ENCODE measurements at places on chromosomes 6 and 20.
A peak's percentile ranks its signal among the peaks of the same experiment; 100 is the strongest.

DNA sequence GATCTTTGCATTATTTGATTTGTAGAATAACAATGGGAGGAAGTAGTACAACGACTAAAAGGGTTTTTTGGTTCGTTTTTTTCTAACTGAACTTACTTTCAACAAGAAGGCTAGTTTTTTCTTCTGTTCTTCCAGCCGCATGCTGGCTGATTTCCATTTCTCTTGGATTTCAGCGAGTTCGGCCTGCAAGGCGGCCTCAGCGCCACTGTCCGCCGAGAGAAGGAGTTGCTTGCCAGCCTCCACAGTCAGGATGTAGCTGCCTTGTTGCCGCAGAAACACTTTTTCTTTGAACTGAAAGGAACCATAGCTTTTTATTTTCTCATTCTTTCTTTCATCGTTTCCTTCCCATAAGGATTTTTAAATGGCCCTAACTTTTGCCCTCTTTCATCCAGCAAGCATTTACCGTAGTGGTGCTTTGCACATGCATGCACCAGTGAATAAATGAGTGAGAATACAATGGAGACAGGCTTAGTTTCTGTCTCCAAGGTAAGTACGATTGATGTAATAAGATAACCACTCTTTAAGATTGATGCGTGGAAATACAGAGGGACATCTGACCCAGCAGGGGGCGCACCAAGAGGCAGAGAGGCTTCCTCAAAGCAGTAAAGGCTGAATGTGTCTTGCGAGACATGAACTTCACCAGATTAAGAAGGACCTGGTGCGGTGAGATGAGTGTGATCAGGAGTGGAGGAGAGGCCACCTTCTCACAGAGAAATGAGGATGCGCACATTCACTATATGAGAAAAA lies 398.8 kb downstream of the ESR1 start:
- peak; percentile 10 for DNase-seq

DNA sequence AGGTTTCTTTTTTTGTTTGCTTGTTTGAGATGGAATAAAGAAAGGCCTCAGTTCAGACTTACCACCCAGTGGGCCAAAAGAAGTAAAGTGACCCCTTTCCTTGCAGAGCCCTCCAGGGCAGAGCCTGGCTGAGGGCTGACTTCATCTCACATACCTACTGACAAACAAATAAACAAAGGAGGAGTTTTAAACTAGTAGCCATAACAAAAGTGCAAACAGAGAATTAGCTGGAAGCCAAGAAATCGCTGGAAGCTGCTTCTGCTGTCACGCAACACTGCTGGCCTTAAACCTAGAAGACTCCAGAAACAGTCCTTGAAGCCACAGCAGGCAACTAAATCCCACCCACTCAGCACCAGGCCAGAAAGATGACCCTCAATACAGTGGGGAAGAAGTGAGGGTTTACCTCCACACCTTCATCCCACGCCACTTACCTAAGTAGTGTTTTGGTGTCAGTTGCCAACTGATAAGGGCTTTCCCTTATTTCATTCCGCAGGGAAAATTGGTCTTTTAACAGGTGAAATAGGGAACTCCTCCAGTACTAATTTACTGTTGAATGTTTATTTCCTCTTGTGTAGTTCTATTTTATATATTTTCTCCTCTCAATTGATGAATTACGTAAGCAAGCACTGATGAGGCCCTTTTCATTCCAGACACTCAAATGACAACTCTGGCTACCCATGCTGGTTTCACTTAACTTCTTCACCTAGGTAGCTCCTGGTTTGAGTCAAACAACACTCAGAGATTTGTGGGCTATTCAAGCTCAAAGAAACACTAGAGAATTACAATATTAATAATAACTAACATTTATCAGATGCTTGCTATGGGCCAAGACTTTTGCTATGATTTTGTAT lies 46.2 kb downstream of the EDN1 start:
- no peak for DNase-seq

DNA sequence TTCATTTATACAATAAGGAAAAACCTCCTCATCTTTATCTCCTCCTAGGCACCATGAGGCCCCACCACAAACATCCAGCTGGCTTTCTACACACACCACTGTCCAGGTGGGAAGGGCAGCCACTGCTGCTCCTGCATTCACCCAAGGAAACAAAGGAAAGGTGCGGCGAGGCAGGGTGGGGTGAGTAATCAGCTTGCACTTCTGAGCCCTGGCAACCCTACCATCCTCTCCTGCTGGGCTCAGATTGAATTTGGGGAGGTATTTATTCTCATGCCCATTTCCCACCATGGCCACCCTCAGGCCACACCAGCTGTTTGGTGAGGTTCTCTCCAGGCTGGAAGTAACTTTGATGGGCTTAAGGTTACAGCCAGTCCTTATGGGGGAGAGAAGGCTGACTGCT lies 31.2 kb upstream of the SPDEF start:
- no peak for DNase-seq

- no peak for DNase-seq
Measured at GRCh38 chr20:48751871-48752270, 75.9 kb downstream of the PREX1 start.

GRCh38 chr6:80098392-80098791 lies 8.1 kb upstream of the BCKDHB start:
- DNase-seq: no peak

DNA sequence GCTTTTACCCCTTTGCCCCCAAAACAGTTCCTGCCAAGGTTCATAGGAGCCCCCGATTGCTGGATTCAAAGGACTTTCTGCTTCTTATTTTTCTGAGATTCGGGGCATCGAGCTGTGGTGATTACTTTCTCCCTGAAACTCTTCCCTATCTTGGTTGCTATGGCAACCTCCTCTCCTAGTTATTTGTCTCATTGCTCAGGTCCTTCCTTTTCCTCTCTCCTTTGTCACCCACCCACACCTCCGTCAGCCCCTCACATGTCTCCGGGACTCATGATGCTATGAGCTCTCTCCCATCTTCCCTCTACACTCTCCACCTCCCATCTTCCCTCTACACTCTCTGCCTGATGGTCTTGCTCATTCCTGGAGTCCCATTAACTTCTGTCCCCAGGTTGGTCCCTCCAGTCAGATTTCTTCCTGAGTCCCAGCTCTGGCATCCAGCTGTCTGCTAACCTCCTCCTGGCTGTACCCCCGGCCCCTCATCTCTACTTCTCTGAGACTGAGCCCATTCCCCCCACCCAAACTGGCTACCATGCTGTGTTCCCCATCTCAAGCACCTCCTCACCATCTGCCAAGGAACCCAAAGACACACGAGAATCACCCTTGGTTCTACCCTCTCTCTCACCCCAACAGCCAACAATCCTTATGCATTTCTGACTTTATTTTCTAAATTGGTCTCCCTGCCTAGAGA lies 30.2 kb upstream of the NNAT start:
- DNase-seq: no peak

DNA sequence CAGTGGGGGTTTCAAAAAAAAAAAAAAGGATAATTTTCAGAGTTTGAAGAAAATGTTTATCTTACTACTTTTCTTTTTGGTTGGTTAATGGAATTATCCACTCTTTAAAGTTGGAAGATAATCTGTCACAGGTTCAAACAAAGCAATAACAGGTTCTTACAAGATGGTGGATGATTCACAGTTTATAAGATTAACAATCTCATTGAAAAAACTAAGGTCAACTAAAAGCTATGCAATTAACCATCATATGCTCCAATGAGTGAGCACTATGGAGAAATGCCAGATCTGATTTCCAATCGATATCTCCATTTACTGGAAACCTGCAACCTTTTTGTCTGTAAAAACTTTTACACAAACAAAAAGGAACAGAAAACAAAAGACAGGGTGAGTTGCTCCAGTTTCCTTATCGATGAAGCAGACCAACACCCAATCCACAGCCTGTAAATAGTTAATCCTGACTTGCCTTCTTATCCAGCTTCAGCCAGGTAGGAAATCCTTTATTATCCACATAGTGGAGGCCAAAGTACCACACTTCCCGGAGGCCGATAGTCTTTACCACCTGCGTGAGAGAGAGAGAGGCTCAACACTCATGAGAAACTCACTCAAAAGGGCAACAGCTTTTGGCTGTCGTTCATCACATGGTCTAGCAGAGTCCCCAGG lies 32.4 kb downstream of the EZR start:
- DNase-seq: no peak

GRCh38 chr6:14177413-14178082 lies 60.0 kb downstream of the CD83 start:
- no peak for DNase-seq

DNA sequence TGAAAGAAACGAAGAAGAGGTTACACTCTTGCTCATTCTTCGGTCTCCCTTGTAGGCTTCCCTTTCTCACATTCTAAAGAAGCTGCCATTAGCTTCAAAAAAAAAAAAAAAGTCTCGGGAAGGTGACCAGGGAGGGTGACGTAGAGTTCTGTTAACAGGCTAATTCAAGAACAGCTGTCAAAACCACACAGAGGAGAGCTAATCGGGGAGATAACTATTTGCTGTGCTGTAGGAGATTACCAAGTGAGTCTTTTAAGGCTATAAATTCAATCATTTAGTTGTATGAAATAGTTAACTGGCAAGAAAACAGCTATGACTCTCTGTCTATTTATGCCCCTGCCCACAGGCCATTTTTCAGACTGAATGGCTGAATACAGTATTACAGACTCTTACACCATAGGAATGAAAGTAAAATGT lies 256.8 kb downstream of the SYNE1 start:
- DNase-seq: no peak

- DNase-seq: no peak
Measured at GRCh38 chr6:119323478-119323877, 26.1 kb downstream of the MAN1A1 start.

GRCh38 chr20:60136645-60137401 lies 178.6 kb downstream of the CDH26 start:
- DNase-seq: no peak

DNA sequence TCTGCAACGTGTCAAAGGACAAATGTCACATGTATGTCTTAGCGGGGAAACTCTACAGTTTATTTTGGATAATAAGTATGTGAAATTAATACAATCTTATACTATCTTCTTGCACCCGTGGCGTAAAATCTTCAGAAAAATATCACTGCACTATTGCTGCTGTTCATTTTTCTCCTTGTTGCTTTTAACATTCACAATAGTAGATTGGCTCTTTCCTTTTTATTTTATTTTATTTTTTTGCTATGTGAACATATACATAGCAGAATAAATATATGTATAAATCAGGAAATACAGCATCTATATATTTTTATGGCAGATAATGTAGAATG lies 15.4 kb downstream of the GPR31 start:
- no peak for DNase-seq

GRCh38 chr20:4788314-4788713 lies 66.6 kb downstream of the PRND start:
- no peak for DNase-seq

DNA sequence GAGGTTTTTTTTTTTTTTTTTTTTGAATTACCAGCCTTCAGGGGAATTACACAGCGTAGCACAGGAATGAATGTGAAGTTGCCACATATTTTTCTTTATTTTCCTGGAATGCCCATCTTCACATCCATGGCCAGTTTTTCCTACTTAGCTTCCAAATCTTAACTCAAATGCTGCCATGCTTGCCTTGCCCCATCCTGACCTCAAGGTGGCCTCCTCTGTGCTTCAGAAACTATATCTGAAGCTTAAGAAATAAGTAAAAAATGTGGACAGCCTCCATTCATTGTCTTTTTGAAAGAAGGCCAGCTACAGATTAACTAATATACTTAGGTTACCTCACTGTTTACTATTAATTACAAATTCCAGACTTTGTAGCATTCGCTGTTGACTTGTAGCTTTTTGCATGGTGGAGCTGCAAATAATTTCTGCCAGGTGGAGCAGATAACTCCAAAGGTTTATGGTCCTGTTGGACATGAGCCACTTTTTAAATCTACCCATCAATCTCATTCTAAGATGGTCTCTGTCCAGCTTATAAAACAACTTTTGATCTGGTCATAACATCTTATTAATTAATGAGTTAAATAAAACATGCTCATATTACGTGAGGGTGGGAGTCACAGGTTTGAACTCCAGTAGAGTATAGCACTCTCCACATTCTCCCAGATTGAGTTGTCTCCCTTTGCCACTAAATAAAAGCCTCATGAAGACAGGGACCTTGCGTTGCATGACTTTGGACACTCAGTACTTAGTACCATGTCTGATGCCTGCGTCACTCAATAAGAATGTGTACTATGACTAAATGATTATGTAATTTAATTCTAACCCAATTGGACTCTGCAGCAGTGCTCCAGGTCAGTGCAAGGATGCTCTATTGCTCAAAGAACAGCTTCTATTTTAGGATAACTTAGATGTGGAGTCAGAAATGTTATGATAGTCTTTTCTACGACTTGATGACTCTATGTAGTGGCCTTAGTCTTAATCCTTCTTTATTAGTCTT lies 678.6 kb upstream of the CITED2 start:
- DNase-seq: no peak

DNA sequence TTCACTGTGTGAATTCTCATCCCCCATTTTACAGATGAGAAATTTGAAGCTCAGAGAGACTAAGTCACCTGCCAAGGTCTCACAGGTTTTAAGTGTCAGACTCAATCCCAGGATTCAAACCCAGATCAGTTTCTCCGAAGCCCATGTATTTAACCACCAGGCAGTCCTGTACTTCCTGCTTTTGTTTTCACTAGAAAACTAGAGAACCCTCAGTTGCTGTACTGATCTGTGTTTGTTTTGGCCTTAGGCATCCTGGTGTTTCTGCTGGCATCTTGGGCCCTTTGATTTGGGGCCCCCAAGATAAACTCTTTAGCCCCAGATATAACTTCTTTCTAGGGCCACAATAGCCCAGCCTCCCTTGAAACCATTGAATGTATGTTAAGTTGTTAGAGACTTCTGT lies 36.5 kb downstream of the PPP1R16B start:
- DNase-seq: no peak

GRCh38 chr6:70651326-70651905 lies 16.3 kb upstream of the SMAP1 start:
- no peak for DNase-seq

DNA sequence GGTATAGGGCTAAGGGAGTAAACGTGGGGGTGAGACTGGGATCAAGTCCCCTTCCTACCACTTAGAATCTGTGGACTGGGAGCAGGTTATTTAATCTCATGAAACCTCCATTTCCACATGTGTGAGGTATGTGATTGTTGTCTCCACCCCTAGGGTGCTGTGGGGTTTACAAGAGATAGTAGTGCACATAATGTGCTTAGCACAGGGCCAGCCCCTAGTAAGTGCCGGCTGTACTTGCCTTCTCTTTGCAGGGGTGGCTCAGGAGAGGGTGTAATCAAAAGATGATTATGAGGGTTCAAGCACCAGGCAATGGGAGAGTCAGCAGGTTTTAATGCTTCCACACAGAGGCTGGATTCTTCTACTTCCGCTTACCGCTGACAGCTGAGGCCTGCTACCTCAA lies 6.9 kb downstream of the NT5E start:
- no peak for DNase-seq

- DNase-seq: no peak
Measured at GRCh38 chr20:19734811-19735210, 23.2 kb upstream of the RIN2 start.

DNA sequence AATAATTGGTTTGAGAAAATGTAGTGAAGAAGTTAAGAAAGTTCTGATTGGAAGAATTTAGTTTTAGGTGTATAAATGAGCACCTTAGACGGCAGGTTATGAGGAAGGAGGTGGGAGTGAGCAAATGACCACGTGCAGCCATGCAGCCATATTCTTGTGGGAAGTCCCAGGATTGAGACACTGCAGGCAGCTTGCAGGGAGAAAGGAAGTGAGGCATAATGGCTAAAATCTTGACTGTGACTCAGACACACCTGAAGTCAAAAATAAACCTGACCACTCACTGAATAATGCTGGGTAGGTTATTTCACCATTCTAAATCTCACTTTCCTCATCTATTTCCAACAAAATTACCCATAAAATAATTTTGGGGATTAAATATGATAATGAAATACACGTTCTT lies 16.6 kb downstream of the DSE start:
- DNase-seq: no peak

All from activated CD8-positive, alpha-beta memory T cell treated with anti-CD3 and anti-CD28 coated beads for 1 hour (primary cell).